ENCODE measurements at places on chromosomes 16 and 17.
A peak's percentile ranks its signal among the peaks of the same experiment; 100 is the strongest.

GRCh38 chr17:32634167-32634566 lies 147.4 kb downstream of the CDK5R1 start:
- no peak for DNase-seq

GRCh38 chr17:7218758-7219157 lies 878 bp downstream of the DLG4 start:
- DNase-seq, result no peak

DNA sequence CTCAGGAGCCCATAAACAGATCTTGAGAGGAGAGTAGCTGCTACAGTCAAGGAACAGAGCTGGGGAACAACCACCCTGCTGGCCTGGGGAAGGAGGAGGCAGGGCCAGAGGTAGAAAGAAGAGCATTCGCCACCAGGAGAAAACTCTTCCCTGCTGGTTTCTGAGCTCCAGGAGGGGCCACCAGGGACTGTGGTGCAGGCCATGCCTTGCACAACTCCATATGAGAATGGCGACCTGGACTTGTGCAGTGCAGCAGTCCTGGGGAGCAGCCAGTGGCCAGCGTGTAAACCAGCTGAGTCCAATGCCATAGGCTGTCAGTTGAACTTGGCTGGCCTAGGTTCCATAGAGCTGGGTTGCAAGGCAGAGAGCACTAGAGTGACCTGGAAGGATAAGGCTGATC lies 11.6 kb downstream of the SLC13A2 start:
- DNase-seq, result no peak

GRCh38 chr17:4412933-4413831 lies 20.6 kb upstream of the SPNS3 start:
- DNase-seq, result peak; percentile 93

GRCh38 chr17:27609611-27610303 lies 21.2 kb upstream of the LGALS9 start:
- DNase-seq, result no peak

- no peak for DNase-seq
Measured at GRCh38 chr17:28433721-28434120, 27.7 kb upstream of the SLC46A1 start.

DNA sequence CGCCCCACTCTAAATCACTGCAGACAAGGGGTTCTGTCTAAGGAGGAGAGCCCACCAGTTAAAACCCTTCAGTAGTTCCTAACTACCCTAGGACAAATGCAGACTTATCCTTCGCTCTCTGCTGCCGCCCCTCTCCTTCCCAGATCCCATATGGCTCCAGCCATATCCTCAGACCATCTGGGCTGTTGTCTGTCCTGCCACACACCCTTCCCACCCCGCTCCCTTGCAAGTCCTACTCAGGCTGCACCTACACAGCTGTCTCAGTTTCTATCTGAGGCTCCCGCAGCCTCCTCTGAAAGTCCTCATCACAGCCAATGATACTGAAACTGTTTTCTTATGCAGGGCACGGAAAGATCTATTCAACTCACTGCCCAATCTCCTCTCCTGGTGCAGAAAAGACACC lies 720 bp upstream of the BCKDK start:
- no peak for DNase-seq

- no peak for DNase-seq
Measured at GRCh38 chr17:45332989-45333701, 16.3 kb upstream of the MAP3K14 start.

DNA sequence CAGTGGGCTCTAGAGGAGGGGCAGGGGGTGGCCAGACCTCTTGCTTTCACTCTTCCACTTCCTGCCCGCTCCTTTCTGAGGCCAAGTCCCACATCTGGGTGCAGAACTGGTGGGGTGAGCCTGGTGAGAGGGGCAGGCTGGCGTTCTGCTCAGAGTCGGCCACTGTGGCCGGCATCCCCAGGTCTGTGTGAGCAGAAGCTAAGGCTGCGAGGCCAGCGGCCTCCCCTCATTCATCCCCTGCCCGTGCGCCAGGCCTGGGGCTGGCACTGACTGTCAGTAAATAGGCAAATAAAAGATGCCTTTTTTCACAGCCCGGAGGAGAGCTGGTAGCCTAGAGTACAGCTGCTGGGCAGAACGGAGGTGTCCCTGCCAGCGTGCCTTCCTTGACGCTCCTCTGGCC lies 1.2 kb downstream of the DEF8 start:
- DNase-seq, result no peak

GRCh38 chr17:66190738-66191592 lies 968 bp downstream of the CEP112 start:
- no peak for DNase-seq

DNA sequence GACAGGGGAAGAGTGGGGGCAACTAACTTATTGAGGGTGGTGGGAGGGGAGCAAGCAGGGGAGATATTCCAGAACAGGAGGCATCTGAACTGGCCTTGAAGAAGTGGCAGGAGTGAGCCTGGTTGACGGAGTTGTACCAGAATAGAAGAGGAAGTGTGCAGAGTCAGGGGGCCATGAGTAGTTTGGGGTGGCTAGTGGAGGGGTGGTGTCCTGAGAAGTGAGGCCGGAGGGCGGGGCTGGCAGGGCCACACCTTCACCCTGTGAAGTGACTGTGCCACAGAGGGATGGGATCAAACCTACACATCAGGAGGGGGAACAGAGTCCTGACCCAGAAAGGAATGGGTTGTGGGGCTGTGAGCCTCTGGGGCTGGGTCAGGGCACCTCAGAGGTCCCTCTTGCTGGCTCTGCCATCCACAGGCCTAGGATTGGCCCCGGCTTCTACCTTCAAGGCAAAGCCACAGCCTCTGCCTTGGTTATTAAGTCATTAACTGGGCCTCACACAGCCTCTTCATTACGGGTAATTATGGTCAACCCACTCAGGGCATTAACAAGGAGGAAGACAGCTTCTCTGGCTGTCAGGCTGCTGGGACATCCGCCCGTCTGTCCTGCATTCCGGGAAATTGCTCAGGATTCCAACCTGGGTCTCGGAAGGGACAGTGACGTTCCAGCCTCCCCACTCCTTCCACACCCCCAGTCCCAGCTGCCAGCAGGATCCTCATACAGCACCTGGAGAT lies 12.7 kb downstream of the SPNS2 start:
- no peak for DNase-seq

Measured in stimulated activated CD8-positive, alpha-beta memory T cell treated with anti-CD3 and anti-CD28 coated beads, Interleukin-15, amount 100 ng/mL, for 24 hours (primary cell).